ENCODE measurements at places on chromosomes 7 and 10. TPM values are rescaled to one million over a fixed set of nuclear protein-coding genes. Genes with fewer than 3 reads are reported as not detected.

Gene C10orf62
- not detected for total RNA-seq

DNA sequence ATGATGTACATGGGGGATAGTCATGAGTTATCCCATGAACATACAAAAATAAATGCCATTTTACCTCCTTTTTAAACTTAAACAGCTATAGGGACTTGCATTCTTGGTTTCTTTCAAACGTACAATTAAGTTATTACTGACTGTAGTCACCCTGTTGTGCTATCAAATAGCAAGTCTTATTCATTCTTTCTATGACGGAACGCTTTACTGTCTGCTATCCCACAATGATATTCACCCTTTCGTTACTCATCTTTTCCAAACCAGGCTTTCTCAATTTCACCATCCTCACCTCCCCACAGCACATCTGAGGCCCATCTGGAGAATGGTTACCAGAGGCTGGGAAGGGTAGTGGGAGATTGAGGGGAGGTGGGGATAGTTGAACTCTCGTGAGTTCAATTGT is 218.8 kb downstream of the PHF14 start:
- no peaks in the 10 kb centered on the region for H3K4me1 ChIP-seq
- no peaks in the 10 kb centered on the region for H3K36me3 ChIP-seq
- H3K4me3 ChIP-seq: peak overlapping the region; percentile 17

Gene TSPAN15
- total RNA-seq: 9.7 TPM

Gene PNLIPRP3
- total RNA-seq: not detected

Gene RARRES2
- total RNA-seq: 6.5 TPM

All from thymus (tissue), 14 donors.